ENCODE measurements at places on chromosomes 3 and 15.

GRCh38 chr3:89098173-89098572, 9.2 kb upstream of the EPHA3 start:
- no peak for DNase-seq

DNA sequence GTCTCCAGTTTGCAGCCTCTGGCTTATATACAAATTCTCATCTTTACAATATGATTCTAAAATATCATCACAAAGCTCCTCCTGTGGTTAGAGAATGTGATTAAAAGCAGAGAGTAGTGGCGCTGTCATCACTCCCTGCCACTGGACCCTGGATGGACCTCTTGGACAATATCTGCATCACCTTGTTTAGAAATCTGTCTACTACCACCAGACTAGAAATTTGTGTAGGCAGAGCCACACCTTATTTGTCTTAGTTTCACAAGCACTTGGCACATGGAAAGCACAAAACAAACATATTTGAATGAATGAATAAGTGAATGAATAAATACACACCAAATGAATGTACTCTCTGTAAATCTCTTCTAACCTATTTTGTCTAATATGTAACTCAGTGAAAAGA, 68.1 kb downstream of the IMPG2 start:
- no peak for DNase-seq

DNA sequence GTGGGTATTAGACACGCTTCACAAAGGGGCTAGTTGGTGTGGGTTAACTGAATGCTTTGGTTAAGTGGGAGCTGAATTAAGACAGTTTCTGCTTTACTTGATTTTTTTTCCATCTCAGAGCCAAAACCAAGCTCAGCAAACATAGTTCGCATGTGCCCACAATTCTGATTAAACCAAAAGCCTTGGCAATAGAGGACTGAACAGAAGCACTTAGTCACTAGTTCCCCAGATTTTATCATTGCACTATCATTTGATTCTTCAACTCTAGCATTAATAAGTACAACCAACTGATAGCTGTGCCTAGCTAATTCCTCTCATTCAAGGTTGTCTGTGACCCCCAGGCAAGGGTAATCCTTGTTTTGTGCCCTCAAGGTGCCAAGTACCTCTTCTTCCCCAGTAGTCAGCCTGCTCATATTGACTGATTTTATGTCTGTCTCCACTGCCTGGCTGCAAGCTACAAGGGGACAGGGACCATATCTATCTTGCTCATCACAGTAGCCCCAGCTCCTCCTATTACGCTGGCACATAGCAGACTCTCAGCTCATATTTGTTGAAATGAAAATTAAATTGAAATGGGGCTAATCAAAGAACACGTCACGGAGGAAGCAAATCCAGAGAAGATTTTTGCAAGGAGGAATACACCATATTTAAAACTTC, 9.9 kb upstream of the ARHGEF3 start:
- DNase-seq, result no peak

GRCh38 chr3:72127844-72128243, 342.9 kb upstream of the PROK2 start:
- peak; percentile 29 for DNase-seq

GRCh38 chr3:30730967-30731366, 124.6 kb downstream of the TGFBR2 start:
- DNase-seq, result no peak

DNA sequence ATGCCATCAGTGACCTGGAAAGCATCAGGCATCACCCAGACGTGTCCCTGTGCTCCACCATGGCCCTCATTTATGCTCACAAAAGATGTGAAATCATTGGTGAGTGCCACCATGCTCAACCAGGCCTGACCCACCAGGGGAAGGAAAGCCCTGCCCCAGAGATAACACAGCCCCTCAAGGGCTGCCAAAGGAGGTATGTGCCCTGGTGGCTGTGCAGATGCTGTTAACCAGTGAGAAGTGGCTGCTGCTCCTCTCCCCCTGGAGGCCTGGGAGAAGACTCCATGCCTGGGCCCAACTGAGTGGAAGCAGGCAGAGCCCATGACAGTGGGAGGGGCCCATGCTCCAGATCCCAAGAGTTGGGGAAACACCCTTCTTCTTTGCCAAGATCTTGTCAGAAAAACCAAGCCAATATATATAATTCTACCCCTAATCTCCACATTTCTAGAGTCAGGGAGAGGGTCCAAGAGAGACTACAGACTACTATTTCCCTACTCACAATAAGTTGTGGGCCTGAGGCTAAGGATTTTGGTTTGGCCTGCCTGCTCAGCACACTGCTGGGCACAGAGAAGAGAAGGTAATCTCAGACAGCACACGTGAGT, 2.7 kb downstream of the TTC21A start:
- DNase-seq, result no peak

GRCh38 chr3:42501681-42502428, 588 bp upstream of the VIPR1 start:
- no peak for DNase-seq

GRCh38 chr15:39538936-39539335, 41.9 kb upstream of the THBS1 start:
- DNase-seq, result no peak

DNA sequence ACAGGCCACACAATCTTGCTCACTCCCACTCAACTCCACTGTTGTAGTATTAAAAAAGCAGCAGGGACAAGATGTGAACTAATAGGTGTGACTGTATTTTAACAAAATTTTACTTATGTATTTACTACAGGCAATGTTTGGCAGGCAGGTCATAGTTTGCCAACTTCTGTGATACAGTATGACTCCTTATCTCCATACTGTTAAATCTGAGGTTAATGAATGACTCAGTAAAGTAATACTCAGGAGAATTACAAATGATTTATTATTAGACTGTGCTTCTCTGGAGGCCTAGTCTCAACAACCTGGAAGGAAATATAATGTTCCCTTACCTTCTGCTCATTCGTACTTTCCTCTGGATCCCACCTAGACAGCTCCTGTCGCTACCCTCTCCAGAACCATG, 258.6 kb upstream of the KCNMB2 start:
- peak; percentile 50 for DNase-seq

DNA sequence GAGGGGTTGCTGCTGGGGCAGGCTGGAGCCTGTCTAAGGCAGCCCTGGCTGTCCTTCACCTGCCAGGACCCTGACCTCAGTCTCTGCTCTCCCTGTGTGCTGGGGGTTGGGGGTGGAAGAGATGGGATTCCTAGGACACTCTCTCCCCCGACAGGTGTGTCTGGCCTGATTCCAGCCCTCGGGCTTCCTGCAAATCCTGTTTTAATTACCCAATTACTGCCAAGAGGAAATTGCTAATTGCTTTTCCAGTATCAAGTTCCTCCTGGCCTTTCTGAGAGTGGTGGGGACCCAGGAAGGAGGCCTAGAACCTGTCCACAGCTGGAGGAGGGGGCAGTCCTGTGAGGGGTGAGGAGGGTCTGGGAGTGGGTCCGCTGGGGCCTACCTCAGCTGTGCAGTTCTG, 15.8 kb downstream of the PLXNA1 start:
- no peak for DNase-seq

DNA sequence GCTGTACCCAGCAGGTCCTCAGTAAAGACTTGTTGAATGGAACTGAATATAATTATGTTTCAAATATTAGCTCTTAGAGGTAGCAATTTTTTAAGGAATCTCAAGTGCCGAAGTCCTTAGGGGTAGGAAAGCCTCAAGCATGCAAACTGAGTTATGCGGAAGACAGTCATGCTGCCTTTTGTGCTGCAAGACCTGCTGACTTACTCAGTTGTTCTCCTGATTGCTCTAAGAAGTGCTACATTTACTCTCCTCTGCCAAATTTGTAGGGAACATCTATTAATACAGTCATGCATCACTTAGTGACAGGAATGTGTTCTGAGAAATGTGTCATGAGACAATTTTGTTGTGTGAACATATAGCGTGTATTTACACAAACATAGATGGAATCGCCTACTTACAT, 325.6 kb upstream of the AZI2 start:
- DNase-seq, result no peak

DNA sequence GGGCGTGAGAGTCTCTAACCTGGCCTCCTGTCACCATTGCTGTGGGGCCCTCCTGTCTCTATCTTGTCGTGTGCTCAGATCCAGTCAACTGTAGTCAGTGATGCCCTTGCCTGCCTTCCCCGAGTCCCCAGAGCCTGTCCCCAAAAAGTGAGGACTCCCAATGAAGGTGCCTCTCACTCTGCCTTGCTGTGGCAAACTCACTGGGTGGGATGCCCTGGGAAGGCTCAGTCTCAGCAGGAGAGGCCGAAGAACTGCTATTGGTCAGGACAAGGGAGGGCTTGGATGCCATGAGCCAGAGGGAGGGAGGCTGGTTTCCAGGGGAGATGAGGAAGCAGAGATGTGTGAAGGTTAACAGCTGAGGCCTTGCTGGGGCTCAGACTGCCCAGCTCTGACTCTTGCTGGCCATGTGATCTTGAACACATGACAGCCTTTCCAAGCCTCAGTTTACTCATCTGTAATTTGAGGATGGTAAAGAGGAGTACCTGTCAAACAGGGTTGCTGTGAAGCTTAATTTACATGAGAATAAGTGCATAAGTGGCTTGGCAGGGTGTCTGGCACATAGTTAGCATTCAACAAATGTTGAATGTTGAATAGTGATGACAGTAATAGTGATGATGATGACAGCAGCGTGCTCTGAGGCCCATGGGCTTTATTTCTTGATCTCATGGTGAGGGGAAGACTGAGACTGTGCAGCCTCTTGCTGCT, 8.2 kb downstream of the KY start:
- DNase-seq, result no peak

DNA sequence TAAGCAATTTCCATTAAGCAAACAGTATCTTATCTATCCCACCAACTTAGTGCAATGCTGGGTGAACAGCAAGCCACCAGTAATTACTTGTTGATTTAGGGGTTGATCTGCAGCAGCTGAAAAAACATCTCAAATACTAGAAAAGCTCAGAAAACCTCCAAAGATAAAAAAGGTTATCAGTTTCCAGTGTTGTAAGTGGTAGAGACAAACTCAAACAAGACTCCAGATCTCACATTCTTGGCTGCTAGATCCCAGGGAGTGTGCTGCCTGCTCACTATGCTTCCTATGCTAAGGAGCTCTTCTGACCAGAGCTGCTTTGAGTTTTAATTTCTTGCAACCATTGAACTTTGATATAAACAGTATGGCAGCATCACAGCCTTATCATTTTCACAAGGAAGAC, 11.3 kb downstream of the B3GALNT1 start:
- DNase-seq, result no peak

DNA sequence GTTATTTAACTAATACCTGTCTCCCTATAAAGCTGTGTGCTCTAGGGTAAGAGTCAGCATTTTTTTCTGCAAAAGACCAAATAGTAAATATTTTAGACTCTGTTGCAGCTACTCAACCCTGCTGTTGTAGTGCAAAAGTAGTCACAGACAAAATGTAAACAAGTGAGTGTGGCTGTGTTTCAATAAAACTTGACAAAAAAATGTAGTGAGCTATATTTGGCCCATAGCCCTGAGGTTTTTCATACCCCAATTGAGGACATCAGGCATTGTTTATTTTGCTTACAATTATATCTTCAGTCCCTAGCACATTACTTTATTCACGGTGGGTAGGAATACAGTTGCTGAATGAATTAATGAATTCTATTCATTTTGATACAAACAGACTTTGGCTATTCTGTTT, 58.7 kb upstream of the TBC1D5 start:
- no peak for DNase-seq

DNA sequence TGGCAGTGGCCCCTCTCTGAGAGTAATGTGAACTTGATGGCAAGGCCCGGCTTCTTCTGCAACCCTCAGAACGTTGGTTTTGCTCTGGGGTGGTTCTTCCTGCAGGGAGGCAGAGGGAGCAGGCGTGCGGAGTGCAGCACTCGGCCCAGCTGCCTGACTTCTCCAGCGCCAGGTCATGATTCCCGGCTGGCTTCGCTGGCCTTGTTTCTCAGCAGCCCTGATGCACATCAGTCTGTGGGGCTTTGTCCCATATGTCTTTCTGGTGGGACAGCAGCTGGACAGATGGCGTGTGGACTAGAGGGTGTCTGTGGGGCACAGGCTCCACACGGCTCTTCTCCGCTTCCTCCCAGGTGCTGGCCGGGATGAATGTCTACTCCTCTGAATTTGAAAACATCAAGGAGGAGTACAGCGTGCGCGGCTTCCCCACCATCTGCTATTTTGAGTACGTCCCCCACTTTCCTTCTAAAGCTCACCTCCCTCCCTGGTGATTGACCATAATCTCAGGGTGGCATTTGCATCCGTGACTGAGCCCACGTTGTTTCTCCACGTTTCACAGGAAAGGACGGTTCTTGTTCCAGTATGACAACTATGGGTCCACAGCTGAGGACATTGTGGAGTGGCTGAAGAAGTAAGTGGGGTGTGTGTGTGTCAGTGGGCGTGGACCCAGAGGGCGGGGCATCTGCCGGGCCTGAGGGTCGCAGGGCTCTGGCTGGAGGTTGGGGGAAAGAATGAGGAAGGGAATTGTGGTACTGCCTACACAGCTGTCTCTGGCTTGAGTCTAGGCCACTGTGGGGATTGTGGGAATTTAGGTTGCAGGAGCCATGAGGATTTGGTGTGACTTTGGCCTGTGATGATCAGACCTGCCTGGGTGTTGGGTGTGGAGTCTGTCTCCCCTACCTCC, 57.1 kb downstream of the PDIA5 start:
- no peak for DNase-seq

DNA sequence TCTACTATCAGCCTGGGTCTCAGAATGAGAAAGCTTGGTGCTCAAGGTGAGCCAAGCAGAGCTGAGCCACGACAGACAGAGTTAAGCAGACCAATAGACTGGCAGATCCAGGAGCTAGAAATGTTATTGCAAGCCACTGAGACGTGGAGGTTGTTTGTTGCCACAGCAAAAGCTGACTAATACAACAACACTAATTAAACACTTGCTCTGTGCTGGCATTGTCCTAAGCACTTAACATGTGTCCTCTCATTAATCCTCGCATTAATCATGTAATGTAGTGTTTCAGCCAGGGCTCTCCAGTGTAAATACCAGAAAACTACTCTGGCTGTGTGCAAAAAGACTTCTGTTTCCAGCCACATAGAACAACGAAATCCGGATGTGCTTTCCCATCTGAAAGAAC, 11.6 kb upstream of the SPSB4 start:
- DNase-seq, result no peak

GRCh38 chr3:110733045-110733444, 338.6 kb upstream of the NECTIN3 start:
- no peak for DNase-seq

- DNase-seq, result no peak
Measured at GRCh38 chr15:44096596-44096995, 98.5 kb downstream of the FRMD5 start.
